Activated naive CD8-positive, alpha-beta T cell treated with anti-CD3 and anti-CD28 coated beads for 36 hours (primary cell): ENCODE measurements at places on chromosomes 12 and 14. TPM values are rescaled to one million over a fixed set of nuclear protein-coding genes. Genes with fewer than 3 reads are reported as not detected.
A peak's percentile ranks its signal among the peaks of the same experiment; 100 is the strongest.

NXPH4 gene
- total RNA-seq, result 0.26 TPM

CD4 gene
- total RNA-seq, result 2.5 TPM

KRT85 gene
- not detected for total RNA-seq

IL31 gene
- total RNA-seq, result not detected

LUM gene
- not detected for total RNA-seq

MYBPC1 gene
- total RNA-seq, result not detected

RDH16 gene
- total RNA-seq, result 0.12 TPM

CSRP2 gene
- 0.76 TPM for total RNA-seq

GZMB gene
- 1,271 TPM for total RNA-seq

LYZ gene
- not detected for total RNA-seq

MUCL1 gene
- total RNA-seq, result not detected

IFNG-AS1 gene
- not detected for total RNA-seq

PTPRB gene
- not detected for total RNA-seq

DNA sequence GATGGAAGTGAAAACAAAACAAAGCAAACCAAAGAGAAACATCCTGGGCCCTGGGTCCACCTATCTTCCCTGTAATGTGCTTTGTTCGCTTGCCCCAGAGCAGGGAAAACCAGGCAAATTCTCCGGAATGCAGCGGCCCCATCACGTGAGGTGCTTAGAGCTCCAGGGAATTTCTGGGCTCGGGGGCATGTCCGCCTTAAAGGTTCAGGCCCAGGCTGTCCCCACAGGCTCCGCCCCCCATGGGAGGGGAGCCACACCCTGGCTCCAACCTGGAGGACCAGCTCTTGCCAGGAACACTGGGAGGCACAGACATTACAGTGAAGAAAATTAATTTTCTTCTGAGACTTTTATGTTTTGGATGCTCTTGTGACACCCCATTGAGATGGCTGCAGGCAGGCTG is 69.9 kb downstream of the RBM19 start:
- no peaks in the 10 kb centered on the region for H3K27me3 ChIP-seq
- H3K4me1 ChIP-seq, result no peaks in the 10 kb centered on the region
- peaks cover 14% of the 10 kb centered on the region for H3K36me3 ChIP-seq
- H3K27ac ChIP-seq, result no peak overlapping the region
- no peak overlapping the region for H3K4me3 ChIP-seq
- DNase-seq, result no peak

DNA sequence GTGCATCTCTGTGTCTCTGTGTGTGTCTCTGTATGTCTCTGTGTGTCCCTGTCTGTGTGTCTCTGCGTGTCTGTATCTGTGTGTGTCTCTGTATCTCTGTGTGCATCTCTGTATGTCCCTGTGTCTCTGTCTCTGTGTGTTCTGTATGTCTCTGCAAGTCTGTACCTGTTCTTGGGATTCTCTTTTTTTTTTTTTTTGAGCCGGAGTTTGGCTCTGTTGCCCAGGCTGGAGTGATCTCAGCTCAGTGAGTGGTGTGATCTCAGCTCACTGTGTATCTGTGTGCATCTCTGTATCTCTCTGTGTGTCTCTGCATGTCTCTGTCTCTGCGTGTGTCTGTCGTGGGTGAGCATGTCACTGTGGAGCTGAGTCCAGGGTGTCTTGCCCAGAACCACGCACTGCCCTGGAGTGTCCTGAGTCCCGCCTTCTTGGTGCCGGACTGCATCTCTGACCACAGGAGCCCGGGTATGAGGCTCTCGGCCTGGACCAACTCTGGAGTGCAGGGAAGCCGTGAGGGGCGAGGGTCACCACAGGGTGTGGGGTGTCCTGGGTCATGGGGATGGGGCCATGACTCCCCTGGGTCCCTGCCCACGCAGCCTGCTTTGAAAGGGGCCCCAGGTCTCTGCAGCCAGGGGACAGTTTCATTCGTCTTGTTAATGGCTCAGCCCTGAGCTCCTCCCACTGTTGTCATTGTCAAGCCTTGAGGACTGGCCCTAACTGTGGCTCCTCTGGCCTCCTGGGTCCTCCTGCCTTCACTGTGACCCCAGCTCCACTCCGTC is 11.8 kb downstream of the MYL2 start:
- no peaks in the 10 kb centered on the region for H3K36me3 ChIP-seq
- no peak for DNase-seq
- H3K27me3 ChIP-seq, result no peaks in the 10 kb centered on the region
- H3K4me1 ChIP-seq, result no peaks in the 10 kb centered on the region
- no peak overlapping the region for H3K4me3 ChIP-seq

DNA sequence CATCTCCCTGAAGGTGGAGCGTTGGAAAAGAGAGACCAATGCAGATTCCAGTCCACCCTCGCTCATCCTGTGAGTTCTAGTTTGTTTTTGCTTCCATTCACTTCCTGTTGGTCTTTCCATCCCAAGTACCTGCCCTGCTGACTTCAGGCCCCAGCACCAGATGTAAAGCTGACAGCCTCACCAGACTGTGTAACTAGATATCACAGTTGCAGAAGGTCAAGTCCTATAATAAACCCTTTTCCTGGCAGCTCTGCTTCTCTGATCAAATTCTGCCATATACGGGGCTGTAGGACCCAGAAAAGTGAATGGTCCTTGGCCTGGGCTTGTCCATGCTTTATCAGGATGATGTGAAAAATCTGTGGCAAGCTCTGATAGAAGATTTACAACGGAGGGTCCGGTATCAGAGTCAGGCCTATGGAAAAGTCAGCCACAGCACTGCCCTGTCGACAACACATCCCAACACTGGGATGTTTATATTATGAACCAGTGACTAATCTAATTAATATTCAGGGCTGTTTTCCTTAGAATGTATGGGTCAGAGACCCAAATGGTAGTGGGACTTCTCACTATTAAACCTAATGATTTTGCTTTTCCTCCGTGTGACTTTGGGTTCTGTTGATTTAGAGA is 42.1 kb downstream of the CCDC175 start:
- no peak overlapping the region for H3K4me3 ChIP-seq
- no peak overlapping the region for H3K27ac ChIP-seq
- peaks cover 24% of the 10 kb centered on the region for H3K27me3 ChIP-seq
- H3K36me3 ChIP-seq, result no peaks in the 10 kb centered on the region
- no peak for DNase-seq

- H3K36me3 ChIP-seq, result no peaks in the 10 kb centered on the region
- peaks cover 9% of the 10 kb centered on the region for H3K4me1 ChIP-seq
- H3K27me3 ChIP-seq, result no peaks in the 10 kb centered on the region
- H3K4me3 ChIP-seq, result no peak overlapping the region
- no peak for DNase-seq
- H3K27ac ChIP-seq, result no peak overlapping the region
Observed at GRCh38 chr12:67434671-67435370, 165.7 kb downstream of the CAND1 start.

- peaks cover 15% of the 10 kb centered on the region for H3K36me3 ChIP-seq
- no peak overlapping the region for H3K27ac ChIP-seq
- H3K4me1 ChIP-seq, result no peaks in the 10 kb centered on the region
- H3K4me3 ChIP-seq, result no peak overlapping the region
Observed at GRCh38 chr14:55697414-55697861, 117.4 kb downstream of the KTN1 start.

DNA sequence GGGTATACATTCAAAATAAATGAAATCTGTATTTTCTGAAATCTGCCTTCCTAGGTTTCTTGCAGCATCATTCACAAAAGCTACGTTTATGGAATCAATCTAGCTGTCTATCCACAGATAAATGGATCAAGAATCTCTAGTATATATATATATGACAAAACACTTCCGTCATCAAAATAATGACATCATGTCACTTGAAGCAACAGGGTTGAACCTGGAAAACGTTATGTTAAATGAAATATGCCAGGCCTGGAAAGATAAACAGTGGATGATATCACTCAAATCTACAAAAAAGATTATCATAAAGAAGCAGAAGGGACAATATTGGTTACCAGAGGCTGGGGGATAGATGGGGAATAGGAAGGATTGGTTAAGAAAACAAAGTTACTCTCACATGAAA is 28.6 kb downstream of the ASCL4 start:
- no peak for DNase-seq
- no peak overlapping the region for H3K27ac ChIP-seq
- no peaks in the 10 kb centered on the region for H3K36me3 ChIP-seq
- H3K4me1 ChIP-seq, result no peaks in the 10 kb centered on the region
- no peak overlapping the region for H3K4me3 ChIP-seq

GRCh38 chr14:90533591-90534021 is 136.8 kb downstream of the CALM1 start:
- H3K4me1 ChIP-seq, result peaks cover 2% of the 10 kb centered on the region
- no peak overlapping the region for H3K4me3 ChIP-seq
- H3K27ac ChIP-seq, result no peak overlapping the region
- no peaks in the 10 kb centered on the region for H3K36me3 ChIP-seq
- DNase-seq, result no peak

- peaks cover 12% of the 10 kb centered on the region for H3K36me3 ChIP-seq
- no peak overlapping the region for H3K4me3 ChIP-seq
- DNase-seq, result no peak
- peaks cover 48% of the 10 kb centered on the region for H3K4me1 ChIP-seq
- H3K27ac ChIP-seq, result no peak overlapping the region
Observed at GRCh38 chr12:104505095-104505818, 48.5 kb downstream of the CHST11 start.

DNA sequence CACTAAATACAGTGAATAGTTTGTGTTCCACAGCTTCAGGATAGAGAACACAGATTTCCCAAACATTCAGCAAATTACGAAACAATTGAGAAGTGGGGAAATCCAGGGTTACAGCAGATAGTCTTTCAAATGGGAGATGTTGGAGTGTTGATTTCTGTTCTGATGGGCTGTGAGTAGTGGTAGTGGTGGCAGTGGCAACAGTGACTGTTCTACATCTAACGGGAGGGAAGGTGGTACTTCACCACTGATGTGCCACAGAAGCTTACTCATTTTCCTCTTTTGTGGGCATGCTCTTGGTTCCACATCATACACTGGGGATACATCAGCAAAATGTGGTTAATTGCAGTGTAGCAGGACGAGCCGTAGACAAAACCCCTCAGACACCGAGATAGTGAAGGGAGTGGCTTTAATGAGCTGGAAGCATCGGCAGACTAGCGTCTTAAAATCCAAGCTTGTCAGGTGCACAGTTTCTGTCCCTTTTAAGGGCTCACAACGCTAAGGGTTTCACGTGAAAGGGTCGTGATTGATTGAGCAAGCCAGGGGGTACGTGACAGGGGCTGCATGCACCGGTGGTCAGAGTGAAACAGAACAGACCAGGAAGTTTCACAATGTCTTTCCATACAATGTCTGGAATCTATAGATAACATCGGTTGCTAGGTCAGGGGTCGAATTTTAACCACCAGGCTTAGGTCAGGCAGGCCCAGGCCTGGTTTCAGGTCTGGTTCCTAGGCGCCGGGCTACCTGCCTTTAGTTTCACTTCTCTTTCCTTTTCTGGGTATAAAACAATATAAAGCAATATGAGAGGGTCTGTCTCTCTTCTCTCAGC is 330.6 kb upstream of the FBXO33 start:
- DNase-seq, result peak; percentile 24
- H3K4me3 ChIP-seq, result peak overlapping the region; percentile 60
- no peaks in the 10 kb centered on the region for H3K27me3 ChIP-seq
- peaks cover 13% of the 10 kb centered on the region for H3K4me1 ChIP-seq
- no peaks in the 10 kb centered on the region for H3K36me3 ChIP-seq

DNA sequence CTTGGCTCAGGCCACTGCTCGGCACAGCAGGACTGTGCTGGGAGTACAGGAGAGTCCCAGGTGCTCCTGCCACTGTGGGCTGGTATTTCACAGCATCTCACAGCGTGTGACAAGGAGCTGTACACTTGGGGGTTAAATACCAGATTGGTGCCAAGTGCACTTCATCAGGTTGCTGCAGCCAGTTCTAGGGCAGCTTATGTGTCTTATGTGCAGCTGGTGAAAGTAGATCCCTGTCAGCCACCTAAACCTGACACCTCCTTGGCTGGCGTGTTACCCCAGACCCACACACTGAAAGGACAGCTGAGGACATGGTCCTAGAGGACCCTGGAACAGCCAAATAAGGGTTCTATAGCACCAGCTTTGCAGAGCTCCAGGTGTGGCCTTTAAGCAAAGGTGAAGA is 18.9 kb downstream of the PLEKHH1 start:
- no peaks in the 10 kb centered on the region for H3K36me3 ChIP-seq
- no peaks in the 10 kb centered on the region for H3K27me3 ChIP-seq
- no peak overlapping the region for H3K4me3 ChIP-seq
- H3K27ac ChIP-seq, result no peak overlapping the region

DNA sequence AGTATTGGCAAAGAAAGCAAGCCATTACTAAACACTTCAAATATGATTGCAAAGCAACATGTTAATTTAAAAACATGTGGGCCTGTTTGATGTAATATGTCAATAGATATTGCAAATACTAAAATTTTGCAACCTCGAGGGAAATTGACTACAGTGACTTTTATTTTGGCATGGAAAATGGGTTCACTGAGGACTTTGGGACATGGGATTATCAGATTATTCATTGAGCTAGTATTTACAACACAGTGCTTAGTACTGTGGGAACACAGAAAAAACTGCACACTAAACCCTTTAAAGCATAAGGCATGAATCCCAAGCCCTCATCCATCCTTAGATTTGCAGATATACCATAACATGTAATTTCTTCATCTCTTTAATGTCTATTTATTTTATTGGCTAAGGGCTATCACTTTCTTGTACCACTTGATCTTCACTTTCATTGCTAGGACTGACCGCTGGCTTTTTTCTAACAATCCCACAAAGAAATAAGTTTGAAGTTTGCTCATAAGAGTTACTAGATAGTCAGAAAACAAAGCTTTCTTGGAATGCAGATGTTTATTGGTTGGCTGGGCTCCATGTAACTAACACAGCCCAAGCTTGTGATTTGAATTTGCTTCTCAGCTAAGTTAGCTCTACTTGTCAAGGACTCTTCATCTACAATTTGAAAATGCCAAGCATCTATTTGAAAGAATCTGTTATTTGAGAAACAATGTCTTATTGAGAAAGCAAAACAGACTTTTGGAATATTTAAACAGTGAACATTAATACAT is 48.7 kb downstream of the PPFIBP1 start:
- H3K36me3 ChIP-seq, result peaks cover under 1% of the 10 kb centered on the region
- no peaks in the 10 kb centered on the region for H3K27me3 ChIP-seq
- no peak for DNase-seq

DNA sequence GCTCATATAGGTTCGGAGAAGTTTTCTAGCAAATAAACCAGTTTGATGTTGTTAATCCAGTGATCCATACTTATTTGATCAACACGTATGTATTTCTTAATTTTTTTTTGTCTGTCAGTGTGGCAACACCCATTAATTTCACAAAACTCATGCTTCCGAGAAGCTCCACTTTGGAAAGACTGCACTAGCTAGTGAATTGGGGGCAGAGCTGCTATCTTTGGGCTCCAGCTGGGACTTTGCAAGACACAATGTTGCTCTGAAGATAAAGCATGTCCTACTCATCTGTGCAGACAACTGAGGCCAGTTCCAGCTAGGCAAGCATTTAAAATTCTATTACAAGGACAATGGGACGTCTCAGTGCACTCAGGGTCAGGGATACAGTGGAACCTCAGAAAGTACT is 298.4 kb downstream of the NUAK1 start:
- no peak for DNase-seq
- no peaks in the 10 kb centered on the region for H3K4me1 ChIP-seq
- H3K36me3 ChIP-seq, result no peaks in the 10 kb centered on the region
- peaks cover 3% of the 10 kb centered on the region for H3K27me3 ChIP-seq

DNA sequence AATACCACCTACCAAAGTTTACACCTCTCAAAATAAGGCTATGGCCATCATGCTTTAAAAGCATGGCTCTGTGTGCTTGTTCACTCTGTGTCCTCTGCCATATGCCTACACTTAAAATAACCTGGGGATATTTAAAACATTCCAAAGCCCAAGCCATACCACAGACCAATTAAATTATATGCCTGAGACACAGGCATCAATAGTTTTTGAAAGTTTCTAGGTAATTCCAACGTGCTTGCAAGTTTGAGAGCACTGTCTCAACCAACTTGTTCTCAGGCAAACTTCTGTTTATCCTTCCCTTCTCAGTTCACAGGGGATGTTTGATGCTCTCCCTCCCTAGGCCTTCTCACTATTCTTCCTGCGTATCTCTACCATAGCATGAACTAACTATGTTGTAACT is 3.4 kb upstream of the FRMD6 start:
- no peak overlapping the region for H3K27ac ChIP-seq
- H3K36me3 ChIP-seq, result no peaks in the 10 kb centered on the region
- no peak overlapping the region for H3K4me3 ChIP-seq
- peaks cover 8% of the 10 kb centered on the region for H3K4me1 ChIP-seq
